Femur (tissue), 1 donor: ENCODE measurements at places on chromosomes 2 and 18.
A peak's percentile ranks its signal among the peaks of the same experiment; 100 is the strongest.

DNA sequence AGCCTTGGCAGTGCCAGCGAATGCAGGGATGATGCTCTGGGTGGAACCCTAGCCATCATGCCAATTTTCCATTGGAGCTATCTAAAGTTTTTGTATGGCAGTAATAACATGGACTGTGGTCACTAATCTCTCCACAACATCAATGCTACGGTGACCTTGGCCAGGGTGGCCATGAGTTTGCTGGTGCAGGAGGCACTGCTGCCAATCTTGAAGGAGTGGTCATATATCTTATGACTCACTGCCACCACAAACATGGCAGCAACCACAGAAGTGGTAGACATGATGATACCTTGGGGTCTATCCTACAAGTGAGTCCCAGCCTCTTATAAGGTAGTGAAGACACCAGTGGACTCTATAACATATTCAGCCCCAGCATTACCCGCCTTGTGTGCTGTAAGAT is 104.6 kb downstream of the EVA1A start:
- no peak for DNase-seq

GRCh38 chr18:80169607-80170006 is 60.5 kb downstream of the ADNP2 start:
- no peak for DNase-seq

GRCh38 chr2:100110614-100111000 is 31.8 kb downstream of the AFF3 start:
- DNase-seq, result peak; percentile 22

GRCh38 chr2:135636982-135637381 is 104.7 kb upstream of the UBXN4 start:
- no peak for DNase-seq

DNA sequence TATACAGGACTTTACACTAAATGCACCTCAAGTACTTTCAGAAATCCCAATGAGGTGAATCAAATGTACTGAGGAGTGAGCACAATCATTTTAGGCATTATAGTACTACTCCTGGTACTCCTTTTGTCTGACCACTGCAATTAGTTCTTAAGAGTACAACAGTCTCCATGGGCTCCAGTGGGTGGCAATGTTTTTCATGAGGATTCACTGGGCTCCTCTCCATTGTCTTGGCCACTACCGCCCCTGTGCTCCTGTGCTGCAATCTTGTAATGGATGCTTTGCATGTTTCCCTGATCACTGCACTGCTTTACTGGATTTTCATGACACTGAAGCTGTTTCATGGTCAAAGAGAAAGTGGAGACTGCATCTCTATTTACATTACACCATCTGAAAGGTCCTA is 268.5 kb upstream of the ZSWIM2 start:
- no peak for DNase-seq

GRCh38 chr2:240178564-240178963 is 38.1 kb upstream of the OTOS start:
- no peak for DNase-seq

DNA sequence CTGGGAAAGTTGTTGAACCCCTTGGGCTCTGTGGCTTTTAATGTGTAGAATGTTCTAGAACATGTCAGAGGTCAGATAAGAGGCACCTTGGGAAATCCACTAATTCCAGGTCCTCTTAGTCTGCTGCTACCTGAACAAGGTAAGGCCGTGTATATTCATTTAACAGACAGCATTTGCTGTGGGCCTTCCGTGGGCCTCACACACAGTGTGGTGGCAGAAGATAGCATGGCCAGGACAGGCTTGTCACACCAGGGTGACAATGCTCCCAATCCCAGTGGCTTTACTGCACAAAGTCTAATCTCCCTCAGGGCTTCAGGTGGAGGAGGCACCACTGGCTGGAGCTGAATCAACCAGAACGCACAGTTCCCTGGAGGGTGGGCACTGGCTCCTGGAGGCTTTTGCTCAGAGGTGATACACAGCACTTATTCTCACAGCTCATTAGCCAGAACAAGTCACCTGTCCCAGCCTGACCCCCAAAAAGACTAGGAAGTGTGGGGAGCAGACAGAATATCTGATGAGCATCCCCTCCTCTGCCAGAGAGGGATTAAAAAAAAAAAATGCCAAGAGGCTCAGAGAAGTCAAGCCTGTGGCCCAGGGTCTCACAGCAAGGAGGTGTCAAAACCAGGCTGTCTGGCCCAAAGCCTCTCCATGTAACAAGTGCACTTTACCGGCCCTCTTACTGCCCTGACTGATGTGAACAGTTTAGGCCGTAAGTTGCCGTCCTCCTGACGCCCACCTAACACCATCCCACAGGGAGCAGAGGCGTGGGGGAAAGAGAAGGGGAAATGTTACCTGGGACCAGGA is 216.9 kb upstream of the RAB6C start:
- DNase-seq, result no peak

DNA sequence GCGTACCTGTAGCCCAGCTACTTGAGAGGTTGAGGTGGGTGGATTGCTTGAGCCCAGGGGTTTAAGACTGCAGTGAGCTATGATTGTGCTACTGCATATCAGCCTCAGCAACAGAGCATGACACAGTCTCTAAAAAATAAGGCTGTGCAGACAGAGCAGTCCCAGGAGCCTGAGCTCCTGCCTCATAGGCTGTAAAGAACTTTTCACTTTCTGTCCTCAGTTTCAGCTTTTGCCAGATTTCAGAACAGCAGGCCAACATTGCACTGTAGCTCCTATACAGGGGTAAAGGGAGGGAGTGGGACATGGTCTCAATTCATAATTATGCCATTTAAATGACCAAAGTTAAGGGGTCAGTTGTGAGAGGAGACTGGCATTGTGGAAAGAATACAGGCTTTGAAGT is 150.6 kb downstream of the GALNT1 start:
- DNase-seq, result no peak

DNA sequence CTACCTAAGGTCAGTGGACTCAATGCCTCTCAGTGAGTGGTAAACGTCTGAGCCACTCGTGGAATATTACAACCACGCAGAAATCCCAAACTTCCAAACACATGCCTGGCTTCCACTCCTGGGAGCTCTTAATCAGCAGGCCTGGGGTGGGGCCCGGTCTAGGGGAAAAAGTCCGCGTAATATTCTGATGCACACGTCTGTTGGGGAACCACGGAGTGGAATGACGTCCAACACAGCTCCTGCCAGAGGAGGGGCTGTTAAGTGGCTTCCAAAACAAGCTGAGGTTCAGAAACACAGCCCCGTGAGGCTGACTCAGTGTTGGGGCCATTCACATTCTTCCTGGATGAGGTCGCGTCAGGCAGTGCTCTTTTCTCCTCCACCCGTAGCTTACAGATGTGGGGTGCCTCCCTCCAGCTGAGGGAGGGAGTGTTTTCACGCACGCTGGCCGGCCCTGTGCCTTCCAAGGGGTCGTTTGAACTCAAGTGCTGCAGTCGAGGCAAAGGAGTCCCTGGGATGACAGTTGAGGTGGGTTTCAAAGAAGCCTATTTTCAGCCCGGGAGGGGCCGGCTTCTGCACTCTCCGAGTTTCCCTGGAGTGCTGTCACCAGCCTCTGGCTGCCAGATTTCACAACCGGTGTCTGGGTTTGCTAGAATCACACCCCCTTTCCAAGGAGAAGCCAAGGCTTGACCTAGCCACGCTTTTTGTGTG is 73.1 kb downstream of the ACKR3 start:
- peak; percentile 94 for DNase-seq

DNA sequence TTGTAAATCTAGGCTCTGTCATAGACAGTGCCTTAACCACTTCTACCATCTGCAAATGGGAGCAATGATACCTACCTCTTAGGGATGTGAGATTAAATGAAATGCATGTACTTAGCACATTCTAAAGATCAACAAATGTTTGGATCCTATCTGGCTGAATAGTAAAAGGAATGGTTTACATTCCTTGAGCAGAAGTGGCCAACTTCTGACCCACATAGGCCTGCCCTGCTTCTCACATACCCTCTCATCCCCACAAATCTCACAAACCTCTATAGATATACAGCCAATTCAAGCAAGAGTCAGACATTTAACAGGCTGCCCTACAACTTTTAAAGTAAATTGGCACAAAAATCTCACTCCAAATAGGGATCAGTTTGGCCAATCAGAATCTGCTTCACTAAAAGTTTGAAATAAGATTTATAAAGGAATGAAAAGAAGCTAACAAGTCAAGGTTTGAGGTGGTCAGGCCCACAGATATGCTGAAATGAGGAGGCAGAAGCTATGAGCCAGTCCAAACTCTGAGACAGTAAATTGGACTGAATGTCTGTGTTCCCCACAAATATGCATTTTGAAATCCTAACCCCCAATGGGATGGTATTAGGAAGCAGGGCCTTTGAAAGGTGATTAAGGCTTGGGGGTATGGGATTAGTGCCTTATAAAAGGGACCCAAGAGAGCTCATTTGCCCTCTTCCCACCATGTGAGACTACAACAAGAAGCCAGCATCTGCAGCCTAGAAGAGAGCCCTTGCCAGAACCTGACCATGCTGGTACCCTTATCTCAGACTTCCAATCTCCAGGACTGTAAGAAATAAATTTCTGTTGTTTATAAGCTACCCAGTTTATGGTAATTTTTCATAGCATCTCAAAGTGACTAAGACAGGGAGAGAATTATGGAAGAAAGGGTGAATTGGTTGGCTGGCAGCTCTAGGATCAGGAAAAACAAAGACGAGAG is 227.8 kb upstream of the RBMS1 start:
- DNase-seq, result no peak
